Ascending aorta (tissue), 2 donors: ENCODE measurements at places on chromosomes 3 and 15. TPM values are rescaled to one million over a fixed set of nuclear protein-coding genes. Genes with fewer than 3 reads are reported as not detected.

SYNPR gene
- total RNA-seq: not detected

PRR20G gene
- not detected for total RNA-seq

LDHAL6B gene
- total RNA-seq: not detected

KPNA4 gene
- total RNA-seq: 17.6 TPM

CHL1 gene
- total RNA-seq: 0.53 TPM

TLR9 gene
- total RNA-seq: not detected

GOLGA8H gene
- total RNA-seq: not detected

WDR72 gene
- total RNA-seq: not detected

TRPM1 gene
- not detected for total RNA-seq

ARPP21 gene
- not detected for total RNA-seq

CCDC191 gene
- total RNA-seq: 0.21 TPM

ZBTB47 gene
- 69.3 TPM for total RNA-seq

- DNase-seq: no peak
These were observed 36.5 kb upstream of the CBLB start for GRCh38 chr3:105905328-105905727.

DNA sequence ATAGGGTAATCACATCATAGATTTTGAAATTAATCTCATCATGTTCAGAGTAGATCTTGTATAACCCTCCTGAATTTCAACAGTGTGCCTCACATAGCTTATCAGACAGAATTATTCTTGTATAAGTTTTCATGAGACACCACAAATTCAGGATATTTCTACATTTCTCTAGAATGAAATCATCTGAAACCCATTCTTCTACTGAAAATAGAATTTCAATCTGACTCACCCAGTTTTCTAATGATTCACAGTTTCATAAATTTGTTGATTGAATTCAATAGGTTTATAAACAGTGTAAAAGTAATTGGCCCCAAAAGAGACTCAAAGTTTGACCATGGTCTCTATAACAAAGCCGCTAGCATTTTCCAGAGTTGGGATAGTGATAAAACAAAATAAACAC, 1082.6 kb upstream of the EPHA6 start:
- DNase-seq: no peak

- DNase-seq: no peak
These were observed 47.7 kb upstream of the PLXND1 start for GRCh38 chr3:129654131-129654530.

- DNase-seq: no peak
These were observed 81.7 kb upstream of the TJP1 start for GRCh38 chr15:29903785-29904464.

GRCh38 chr3:24963762-24964625, 464.1 kb upstream of the RARB start:
- no peak for DNase-seq

GRCh38 chr3:167521006-167521355, 47.1 kb upstream of the SERPINI2 start:
- DNase-seq: no peak

DNA sequence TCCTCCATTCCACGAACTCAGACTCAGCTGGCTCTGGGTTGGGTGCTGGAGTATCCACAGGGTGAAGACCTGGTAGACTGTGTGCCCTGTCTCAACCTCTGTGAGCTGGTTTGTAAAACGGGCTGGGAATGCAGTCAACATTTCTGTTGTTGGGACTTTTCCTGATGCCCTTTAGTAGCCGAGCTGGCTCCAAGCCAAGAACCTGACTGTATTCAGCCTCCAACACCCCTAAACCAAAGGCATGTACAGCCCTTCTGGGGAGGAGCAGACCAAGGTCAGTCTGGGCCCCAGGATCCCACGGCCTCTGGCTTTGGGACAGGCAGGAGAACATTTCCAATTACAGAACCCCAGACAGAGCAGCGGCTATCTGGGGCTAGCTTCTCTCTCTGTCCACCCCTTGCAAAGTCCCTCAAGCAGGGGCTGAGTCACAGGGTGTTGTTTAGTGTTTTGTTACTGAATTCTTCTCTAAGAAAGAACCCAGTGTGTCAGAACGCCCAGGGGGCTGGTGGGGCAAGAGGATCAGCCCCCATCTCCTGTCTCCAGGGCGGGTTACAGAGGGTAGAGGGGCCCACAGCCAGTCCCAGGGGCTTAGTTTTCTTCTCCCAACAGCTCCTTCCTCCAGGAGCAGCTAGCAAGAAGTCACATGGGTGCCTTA, 56.8 kb upstream of the SLC6A6 start:
- DNase-seq: no peak

GRCh38 chr3:50470658-50471057, 32.8 kb downstream of the CACNA2D2 start:
- no peak for DNase-seq

- no peak for DNase-seq
These were observed 37.0 kb downstream of the OPA1 start for GRCh38 chr3:193630005-193630404.

DNA sequence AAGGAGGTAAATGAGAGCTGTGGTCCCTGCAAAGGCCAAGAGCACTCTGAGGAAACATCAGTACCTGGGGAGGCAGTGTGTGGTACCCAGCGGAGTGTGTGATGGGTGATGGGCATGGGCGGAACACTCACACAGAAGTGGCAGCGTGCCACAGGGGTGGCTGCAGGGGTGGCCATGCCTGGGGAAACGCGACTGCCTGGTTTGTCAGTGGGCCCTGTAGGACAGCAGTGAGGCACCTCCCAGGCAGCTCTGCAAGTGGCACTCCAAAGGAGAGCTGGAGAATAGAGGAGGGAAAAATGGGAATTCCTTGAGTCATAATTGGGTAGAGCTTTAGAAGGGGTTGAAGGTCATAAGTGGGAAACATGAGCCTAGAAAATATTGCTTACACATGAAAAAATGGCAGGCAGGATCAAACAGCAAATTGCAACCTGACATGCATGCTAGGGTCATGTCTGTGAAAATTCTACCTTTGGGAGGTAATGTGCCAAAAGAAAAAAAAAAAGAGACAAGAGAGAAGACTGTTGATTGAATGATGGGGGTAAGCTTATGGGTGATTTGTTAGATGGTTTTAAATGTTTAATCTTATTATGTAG, 138.4 kb downstream of the RPLP1 start:
- no peak for DNase-seq

DNA sequence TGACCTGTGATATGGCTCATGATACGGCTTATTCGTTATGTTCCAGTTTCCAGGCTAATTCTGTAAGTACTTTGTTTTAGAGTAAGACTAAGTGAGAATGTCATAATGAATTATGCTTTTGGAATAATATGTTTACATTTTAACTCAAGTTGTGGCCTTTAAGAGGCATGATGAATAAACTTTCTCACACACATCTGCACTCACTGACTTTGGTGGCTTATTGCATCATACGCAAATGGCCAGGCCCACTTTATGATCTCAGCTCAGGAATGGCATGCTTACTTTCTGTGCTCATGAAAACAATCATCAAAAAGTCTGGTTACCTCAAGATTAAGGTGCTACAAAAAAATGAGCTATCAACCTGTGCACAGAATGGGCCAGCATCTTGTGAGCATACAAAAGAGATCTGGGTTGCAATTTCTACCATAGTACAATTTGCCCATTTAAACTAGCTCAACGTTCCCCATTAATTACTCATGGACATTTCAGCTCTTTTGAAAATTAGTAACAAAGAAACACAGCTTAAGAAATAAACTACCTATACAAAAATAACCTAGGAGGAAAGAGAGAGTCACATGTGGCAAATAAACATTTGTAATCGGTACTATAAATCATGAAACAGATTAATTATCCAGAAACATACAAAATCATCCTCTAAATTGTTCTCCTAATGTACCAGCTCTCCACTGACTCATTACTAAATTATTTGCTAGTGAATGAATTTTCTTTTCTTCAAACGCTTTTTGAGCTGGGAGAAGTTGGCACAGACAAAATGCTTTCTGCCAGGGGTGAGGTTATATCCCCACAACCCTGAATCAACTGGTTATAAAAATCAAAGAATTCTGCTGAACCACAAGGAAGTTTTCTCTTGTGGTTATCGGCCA, 439.0 kb upstream of the ADAMTS9 start:
- no peak for DNase-seq

- DNase-seq: no peak
These were observed 527 bp downstream of the B2M start for GRCh38 chr15:44711743-44712345.

DNA sequence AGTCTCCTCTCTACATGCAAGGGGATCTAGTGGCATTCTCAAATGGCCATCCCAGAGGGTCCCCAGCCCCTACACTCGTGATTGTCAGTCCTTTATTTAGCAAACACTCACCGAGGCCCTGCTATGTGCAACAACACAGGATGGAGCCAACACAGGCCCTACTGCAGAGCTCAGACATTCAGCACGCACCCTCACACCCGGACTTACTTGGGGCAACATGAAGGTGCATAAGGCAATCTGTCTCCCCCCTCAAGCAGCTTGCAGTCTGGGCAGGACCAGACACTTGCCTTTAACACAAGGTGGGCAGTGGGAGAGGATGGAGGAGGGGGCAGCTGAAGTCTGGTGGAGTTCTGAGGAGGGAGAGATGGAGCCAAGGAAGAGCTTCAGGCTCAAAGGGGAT, 258.4 kb downstream of the XXYLT1 start:
- peak; percentile 41 for DNase-seq

GRCh38 chr3:64084640-64085039, 61.3 kb upstream of the PSMD6 start:
- DNase-seq: no peak
